ENCODE measurements at places on chromosomes 16 and 17. TPM values are rescaled to one million over a fixed set of nuclear protein-coding genes. Genes with fewer than 3 reads are reported as not detected.

Gene DOK4
- 6.6 TPM for total RNA-seq

Gene SHPK
- total RNA-seq = 19.5 TPM

Gene CMTM3
- total RNA-seq = 96.4 TPM

Gene KRT36
- total RNA-seq = not detected

Gene HEXD
- total RNA-seq = 36.7 TPM

Gene GRIN2C
- 0.14 TPM for total RNA-seq

Gene RAB26
- total RNA-seq = 0.59 TPM

Gene TPSD1
- not detected for total RNA-seq

Gene ACSM3
- total RNA-seq = 3.9 TPM

Gene UTS2R
- 0.18 TPM for total RNA-seq

Gene ABCC11
- total RNA-seq = 0.09 TPM
